Omental fat pad (tissue), 4 donors: ENCODE measurements at places on chromosomes 2 and 18. TPM values are rescaled to one million over a fixed set of nuclear protein-coding genes. Genes with fewer than 3 reads are reported as not detected.

Gene CXCR4
- total RNA-seq, result 61.1 TPM

Gene ALKAL2
- total RNA-seq, result 4.8 TPM

Gene CBLN2
- 0.72 TPM for total RNA-seq

Gene ERICH2
- total RNA-seq, result not detected

Gene DNAH6
- total RNA-seq, result 1.6 TPM

Gene CCDC85A
- total RNA-seq, result 46.0 TPM

Gene GNAL
- 12.8 TPM for total RNA-seq

Gene PSTPIP2
- total RNA-seq, result 17.0 TPM

Gene RND3
- 214 TPM for total RNA-seq

Gene SLC4A3
- 7.0 TPM for total RNA-seq

Gene VWA3B
- total RNA-seq, result not detected

Gene ZEB2
- 344 TPM for total RNA-seq

Gene NOSTRIN
- total RNA-seq, result 58.4 TPM
